A549 (cell line): ENCODE measurements at places on chromosomes 4 and X.

- DNase-seq = no peak
Measured at GRCh38 chrX:78922754-78923153, 22.4 kb upstream of the P2RY10 start.

- no peak for DNase-seq
Measured at GRCh38 chrX:10395643-10396042, 224.7 kb downstream of the MID1 start.

DNA sequence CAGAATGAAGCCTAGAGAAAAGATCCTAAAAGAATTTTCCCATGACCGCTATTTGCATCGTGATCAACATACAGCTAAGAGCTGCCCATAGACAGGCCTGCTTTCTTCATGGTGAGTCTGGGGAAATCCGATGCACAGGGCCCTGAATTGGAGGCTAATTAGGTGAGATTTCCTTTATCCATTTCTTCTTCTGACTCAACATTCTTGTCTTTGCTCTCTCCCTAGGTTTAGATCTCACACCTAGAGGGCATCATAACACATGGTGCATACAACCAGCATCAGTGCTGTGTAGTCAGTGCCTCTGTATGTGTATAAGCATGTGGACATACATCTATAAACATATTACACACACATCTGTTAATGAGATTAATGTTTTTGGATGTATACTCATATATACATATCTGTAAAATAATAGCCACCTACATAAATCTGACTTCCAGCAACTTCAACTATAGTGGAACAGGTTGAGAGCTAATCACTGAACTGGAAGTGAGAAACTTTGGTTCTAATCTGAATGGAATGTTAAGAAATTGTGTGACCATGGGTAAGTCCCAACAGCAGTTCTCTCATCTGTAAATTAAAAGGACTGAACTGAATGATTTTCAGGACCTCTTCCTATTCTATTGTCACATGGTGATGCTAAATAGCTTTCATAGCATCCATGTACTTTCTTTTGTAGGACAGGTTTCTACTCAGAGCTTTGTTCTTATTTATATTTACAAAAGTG lies 17.5 kb downstream of the GATB start:
- DNase-seq = no peak

- no peak for DNase-seq
Measured at GRCh38 chr4:124053872-124054538, 657.4 kb downstream of the SPRY1 start.

GRCh38 chr4:182143822-182144625 lies 99.2 kb upstream of the TENM3 start:
- peak; percentile 18 for DNase-seq

GRCh38 chr4:140117947-140118346 lies 36.0 kb downstream of the MAML3 start:
- no peak for DNase-seq

DNA sequence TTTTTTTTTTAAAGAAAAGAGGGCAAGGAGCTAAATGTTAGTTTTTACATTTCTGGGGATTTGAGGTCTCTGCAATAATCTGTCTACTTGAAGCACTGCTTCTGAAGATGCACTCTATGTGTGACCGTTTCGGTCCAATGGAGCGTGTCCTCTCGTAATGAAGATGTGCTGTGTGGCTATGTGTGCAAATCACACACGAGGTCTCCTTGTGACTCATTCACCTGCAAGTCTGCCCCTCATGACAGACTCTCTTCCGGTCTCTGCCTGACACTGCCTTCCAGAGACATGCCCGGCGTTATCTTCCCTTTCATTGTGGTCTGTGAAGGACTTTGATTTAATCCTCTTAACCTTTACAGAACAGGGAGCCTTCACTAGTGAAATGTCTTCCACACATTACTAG lies 84.3 kb downstream of the TRAM1L1 start:
- no peak for DNase-seq

DNA sequence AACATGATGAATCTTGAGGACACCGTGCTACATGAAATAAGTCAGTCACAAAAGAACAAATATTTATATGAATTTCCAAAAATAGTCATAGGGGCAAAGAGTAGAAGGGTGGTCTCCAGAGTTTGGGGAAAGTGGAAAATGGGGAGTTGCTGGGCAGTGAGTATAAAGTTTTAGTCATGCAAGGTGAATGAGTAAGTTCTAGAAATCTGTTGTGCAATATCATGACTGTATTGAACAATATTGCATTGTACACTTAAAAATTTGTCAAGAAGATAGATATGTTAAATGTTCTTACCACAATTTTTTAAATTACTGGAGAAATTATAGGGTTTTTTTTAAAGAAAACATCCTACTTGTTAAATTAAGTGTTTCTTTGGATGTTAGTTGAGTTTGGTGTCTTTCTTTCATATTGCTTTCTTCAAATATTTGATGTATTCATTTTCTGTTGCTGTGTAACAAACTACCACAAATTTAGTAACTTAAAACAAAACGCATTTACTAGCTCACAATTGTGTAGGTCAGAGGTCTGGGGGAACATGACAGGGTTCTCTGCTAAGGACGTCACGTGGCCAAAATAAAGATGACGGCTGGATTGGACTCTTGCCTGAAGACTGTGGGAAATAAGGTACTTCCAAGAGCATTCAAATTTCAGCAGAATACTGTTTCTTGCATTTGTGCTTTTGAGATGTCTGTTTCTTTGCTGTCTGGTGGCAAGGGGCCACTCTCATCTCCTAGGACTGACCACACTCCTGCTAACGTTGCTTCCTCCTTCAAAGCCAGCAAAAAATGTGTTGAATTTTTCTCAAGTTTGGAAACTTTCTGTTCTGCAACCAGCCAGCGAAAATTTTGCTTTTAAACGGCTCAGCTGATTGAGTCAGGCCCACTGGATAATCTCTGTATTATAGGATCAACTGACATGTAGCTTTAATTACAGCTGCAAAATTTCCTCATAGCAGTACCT lies 76.7 kb downstream of the CPEB2 start:
- no peak for DNase-seq

DNA sequence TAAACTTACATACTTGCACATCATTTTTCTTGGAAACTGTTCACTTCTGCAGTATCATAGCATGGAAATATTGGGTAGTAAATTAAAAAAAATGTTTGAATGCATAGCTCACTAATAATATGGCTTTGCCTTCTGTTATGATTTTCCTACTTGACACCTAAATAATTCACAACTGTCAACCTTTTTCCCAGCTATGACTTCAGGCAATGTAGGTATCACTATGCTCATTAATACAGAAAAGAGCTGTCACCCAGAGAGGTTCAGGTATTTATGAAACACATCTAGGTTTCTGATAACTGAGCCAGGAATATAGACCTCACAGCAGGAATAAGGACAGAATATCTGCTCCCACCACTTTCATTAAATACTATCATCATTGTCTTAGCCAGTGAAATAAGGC lies 289.5 kb downstream of the ACTRT1 start:
- no peak for DNase-seq

- peak; percentile 14 for DNase-seq
Measured at GRCh38 chr4:101977076-101977475, 186.5 kb downstream of the BANK1 start.

- DNase-seq = no peak
Measured at GRCh38 chr4:76823495-76823894, 74.4 kb downstream of the SOWAHB start.

DNA sequence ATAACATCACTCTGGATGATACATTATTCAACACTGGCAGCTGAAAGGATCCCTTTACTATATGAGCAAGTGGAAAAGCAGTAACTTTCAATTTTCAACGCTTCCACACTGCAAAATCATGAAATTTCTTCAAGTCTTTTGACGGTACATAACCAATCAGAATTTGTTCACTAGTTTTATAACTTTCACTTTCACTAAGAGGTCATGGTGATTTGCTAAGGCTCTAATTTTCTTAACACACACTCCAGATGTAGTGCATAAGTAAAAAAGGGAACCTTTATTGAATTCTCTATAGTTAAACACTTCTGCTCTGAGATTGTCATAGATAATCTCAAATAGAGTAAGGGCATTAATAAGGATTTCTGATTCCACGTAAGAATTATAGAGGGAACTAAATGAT lies 4.1 kb downstream of the ARMCX2 start:
- DNase-seq = no peak

DNA sequence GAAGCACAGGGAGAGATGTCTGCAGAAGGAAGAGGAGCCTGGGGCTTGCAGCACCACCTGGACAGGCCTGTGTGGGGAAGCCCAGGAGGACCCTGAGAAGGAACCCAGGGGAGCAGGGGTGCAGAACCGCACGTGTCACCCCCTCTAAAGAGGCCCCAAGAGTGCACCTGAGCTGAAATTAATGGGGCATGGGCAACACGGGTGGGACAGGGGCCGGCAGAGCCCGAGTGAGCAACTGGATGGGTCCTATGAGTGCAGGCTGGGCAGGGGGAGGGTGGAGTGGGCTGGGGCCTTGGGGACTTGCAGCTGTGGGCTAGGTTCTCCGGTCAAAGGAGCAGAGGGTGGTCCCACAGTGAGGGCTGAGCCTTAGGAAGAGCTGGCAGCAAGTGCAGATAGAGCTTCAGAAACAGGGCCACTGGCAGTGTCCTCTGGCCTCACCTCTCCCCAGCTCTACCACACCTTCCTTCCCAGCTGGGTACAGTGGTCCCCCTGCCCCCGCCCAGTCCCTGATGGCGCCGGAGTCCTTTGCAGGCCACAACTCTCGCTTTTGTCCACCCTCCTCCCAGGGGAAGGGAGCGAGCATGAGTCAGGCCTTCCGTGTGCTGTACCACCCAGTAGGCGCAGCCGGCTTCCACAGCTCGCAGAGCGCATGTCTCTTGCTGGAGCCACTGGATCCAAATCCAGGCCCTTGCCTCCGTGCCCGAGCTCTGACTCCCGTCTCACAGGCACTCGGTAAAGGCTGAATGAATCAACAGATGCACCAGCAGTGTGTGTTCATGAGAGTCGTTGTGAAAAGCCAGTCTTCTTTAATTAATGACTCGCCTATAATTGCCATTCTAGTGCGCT lies 131.6 kb downstream of the HMX1 start:
- DNase-seq = no peak

DNA sequence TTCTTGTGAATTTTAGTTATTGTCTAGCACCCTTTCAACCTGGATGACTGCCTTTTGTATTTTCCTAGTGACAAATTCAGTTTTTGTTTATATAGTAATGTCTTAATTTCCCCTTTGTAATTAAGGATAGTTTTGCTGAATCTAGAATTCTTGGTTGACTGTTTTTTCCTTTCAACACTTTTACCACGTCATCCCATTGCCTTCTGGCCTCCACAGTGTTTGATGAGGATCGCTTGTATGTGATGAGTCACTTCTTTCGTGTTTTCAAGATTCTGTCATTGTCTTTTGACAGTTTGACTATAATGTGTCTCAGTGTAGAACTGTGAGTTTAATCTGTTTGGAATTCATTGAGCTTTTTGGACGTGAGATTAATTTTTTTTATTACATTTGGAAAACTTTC lies 30.1 kb downstream of the KDM6A start:
- DNase-seq = peak; percentile 65

DNA sequence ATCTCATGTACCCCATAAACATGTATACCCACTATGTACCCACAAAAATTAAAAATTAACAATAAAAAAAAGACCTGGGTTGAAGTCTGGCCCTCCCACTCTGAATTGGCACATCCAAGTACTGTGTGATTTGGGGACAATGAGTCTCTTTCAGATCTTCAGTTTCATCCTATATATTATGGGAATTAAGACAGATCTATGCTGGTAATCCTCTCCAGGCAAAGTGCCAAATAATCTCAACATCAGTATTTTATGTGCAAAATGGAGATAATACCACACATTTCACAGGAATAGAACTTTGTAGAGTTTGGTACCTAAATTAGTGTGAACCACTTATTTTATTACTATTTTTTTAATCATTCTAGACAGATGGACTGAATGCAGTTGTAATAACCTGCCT lies 11.0 kb upstream of the SCD5 start:
- no peak for DNase-seq

DNA sequence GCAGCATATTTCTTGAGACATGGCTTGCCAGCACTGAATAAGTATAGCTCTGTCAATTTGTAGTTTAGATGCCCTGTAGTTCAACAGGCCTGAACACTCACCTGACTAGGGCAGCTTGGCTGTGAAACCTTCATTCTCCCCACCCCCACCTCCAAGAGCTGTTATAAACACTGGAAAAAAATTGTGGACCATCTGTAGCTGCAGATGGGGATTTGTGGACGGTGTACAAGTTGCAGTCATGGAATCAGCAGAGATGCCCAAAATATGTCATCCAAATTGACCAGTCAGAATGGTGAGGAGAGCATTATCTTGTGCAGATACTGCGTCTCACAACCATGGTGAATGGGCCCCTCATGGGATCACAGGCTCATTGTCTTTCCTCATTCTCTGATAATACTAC lies 76.2 kb upstream of the PAQR3 start:
- DNase-seq = no peak

DNA sequence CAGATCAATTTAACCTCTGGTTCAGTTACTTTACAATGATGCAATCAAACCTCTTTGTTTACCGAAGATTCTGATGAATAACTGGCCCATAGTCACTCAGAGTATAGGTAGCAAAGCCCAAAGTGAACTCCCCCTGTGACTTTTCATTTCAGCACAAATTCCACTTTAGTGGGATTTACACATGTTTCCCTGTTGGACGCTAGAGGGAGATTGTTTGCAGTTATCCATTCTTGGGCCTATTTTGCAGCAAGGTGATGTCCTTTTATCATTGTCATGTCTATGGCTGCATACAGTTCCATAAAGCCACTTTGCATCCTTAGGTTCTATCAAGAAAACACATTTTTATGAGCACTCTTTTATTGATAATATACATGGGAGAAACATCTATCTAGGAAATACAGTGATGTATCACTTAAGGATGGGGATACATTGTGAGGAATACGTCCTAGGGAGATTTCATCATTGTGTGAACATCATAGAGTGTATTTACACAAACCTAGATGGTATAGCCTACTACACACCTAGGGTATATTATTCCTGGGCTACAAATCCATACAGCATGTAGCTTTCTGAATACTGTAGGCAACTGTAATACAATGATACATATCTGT lies 14.5 kb upstream of the DKK2 start:
- DNase-seq = no peak

DNA sequence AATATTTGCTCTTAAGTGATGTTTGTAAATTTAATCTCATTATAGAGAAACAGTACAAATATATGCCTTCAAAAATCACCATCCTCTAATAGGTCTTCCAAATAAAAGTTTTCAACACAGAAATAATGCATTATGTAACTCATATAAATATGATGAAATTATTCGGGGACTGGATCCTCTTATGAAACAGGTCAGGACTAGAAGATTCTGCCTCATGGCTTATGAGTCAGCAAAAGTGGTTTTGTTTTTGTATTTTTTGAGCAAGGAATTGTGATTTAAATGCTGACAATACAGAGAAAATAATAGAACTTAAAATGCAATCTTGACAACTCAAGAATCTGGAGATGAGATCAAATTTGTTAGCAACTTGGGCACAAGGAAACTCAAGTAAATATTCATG lies 179.7 kb upstream of the NDP start:
- DNase-seq = peak; percentile 0

- DNase-seq = no peak
Measured at GRCh38 chr4:88854481-88854880, 156.9 kb upstream of the NAP1L5 start.
